IMR-90 (cell line): ENCODE measurements at places on chromosomes 7 and 10. TPM values are rescaled to one million over a fixed set of nuclear protein-coding genes. Genes with fewer than 3 reads are reported as not detected.

The ASAH2 gene
- total RNA-seq: 0.18 and 1.1 TPM in 2 replicates

The HTR5A gene
- not detected in 2 replicates for total RNA-seq

The CCDC71L gene
- 19.2 and 20.6 TPM in 2 replicates for total RNA-seq

The ZNF736 gene
- 8.1 and 10.6 TPM in 2 replicates for total RNA-seq

The NXPH1 gene
- not detected in 2 replicates for total RNA-seq

The MET gene
- 68.0 and 84.6 TPM in 2 replicates for total RNA-seq

The SMC3 gene
- total RNA-seq: 15.2 and 30.0 TPM in 2 replicates

The COL17A1 gene
- total RNA-seq: 0.18 and 0.83 TPM in 2 replicates

The CALML3 gene
- total RNA-seq: not detected in 2 replicates

The LRRC4 gene
- total RNA-seq: 0.54 and 0.56 TPM in 2 replicates

The MYPN gene
- total RNA-seq: 12.5 and 13.1 TPM in 2 replicates

The BTBD16 gene
- total RNA-seq: not detected in 2 replicates
